Fibroblast of skin of abdomen (primary cell): ENCODE measurements at places on chromosomes 2 and 18.

GRCh38 chr18:57782049-57782448 lies 21.1 kb downstream of the ATP8B1 start:
- DNase-seq: no peak

DNA sequence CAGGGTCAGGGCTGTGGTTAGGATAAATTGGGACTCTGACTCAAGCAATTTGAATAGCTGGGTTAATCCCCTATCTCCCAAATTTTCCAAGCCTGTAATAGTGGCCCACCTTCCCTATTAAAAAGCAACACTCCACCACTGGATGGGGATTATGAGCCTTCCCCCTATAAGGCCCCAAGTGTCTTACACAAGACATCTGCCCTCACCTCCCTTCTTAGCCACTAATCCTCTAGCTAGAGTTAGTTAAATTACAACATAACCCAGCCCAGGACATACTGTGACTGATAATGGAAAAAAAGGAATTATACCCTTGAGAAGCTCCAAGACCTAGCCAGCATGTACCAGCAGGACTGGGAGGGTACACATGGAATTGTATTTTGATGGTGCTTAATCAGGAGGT lies 190.4 kb downstream of the NRP2 start:
- no peak for DNase-seq

- DNase-seq: no peak
Observed at GRCh38 chr18:78980777-78981380, 1.3 kb downstream of the SALL3 start.

GRCh38 chr2:240303896-240304745 lies 131.3 kb upstream of the GPC1 start:
- DNase-seq: no peak

GRCh38 chr2:127637725-127638252 lies 8.2 kb upstream of the GPR17 start:
- peak; percentile 85 for DNase-seq

- no peak for DNase-seq
Observed at GRCh38 chr2:120572226-120572625, 163.4 kb upstream of the GLI2 start.

DNA sequence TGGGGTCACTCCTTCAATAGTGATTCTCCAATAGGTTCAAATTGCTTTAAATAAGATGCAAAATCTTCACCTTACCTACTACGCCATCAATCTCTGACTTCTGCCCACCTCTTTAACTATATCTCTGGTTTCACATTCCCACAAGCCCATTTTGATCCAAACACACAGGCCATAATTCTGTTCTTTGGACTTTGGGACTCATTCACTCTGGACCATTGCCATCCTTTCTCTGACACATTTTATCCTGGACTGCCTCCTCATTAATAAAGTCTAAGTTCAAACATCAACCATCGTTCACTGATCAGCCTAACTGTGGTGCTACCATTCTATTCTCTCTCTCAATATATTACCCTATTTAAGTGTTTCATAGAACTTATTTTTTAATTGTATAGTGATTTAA lies 332.2 kb downstream of the GALNT13 start:
- no peak for DNase-seq

DNA sequence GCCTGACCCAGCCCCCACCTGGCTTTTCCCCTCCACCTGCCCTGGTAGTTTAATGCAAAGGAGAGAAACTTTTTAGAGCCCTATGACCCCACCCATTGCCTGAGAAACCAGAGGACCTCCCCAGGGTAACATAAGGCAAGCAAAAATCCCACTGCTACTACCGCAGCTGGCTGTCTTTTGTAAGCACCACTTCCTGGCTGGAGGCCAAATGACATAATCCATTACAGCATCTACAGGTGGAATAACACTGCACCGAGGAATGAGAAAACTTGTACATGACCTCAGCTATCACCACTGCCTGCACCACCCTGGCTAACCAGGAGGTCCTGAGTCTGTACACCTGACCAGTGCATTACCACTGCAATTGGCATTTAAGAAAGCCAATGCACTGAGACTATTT lies 149.6 kb upstream of the GALNT5 start:
- DNase-seq: no peak

GRCh38 chr2:105473011-105473410 lies 74.2 kb upstream of the FHL2 start:
- DNase-seq: peak; percentile 9

DNA sequence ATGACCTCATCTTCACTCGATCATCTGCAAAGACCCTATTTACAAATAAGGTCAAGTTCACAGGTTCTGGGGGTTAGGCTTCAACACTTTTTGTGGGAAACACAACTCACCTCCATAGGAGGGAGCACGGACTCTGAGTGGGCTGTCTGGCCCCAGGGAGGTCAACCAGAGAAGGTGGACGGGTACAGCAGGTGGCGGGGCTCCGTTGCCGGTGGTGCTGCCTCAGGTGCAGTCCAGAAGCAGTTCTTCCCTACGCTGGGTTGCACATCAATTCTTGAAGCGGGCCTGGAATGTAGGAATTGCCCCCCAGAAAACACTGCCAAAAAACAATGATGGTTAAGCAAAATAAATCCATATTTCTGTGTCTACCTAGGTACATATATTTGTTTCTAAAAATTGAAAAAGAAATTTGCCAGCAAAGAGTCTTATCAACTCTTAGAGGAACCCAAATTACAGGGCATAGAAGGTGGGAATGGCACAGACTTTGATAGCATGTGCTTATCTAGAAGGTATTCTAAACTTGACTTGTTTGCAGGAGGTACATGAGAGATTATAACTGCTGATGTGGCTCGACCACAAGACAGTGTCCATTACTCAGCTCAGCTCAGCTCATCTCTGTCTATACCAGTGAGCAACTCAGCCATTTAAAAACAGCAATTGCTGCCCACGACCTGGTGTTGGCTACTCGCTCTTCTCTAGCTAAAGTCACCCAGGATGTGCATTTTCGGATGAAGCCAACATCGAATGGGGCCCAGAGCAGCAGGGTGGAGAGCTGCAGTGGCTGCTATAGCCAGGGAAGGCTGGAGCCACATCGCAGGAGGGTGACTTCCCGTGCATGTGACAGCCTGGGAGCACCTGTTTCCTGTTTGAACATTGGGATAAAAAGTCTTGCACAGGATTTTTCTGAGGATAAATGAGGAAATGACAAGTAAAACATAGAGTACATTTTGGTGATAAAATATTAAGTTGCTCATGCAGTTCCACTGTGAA lies 128.7 kb downstream of the RNF144A start:
- DNase-seq: no peak

- DNase-seq: no peak
Observed at GRCh38 chr18:23872701-23873550, 141.6 kb upstream of the TTC39C start.

GRCh38 chr2:160293391-160294091 lies 93.5 kb upstream of the ITGB6 start:
- peak; percentile 92 for DNase-seq

- no peak for DNase-seq
Observed at GRCh38 chr2:206387808-206388207, 55.5 kb upstream of the ADAM23 start.

GRCh38 chr2:188766471-188766856 lies 207.7 kb upstream of the COL3A1 start:
- no peak for DNase-seq

- DNase-seq: peak; percentile 97
Observed at GRCh38 chr2:62596061-62596921, 90.3 kb upstream of the TMEM17 start.

- no peak for DNase-seq
Observed at GRCh38 chr2:133253793-133254192, 314.5 kb downstream of the NCKAP5 start.

GRCh38 chr2:196277002-196277401 lies 105.6 kb upstream of the STK17B start:
- DNase-seq: peak; percentile 28

- DNase-seq: no peak
Observed at GRCh38 chr2:208150956-208151355, 5.0 kb upstream of the CRYGB start.

- DNase-seq: peak; percentile 50
Observed at GRCh38 chr18:62555135-62555534, 32.3 kb downstream of the ZCCHC2 start.

DNA sequence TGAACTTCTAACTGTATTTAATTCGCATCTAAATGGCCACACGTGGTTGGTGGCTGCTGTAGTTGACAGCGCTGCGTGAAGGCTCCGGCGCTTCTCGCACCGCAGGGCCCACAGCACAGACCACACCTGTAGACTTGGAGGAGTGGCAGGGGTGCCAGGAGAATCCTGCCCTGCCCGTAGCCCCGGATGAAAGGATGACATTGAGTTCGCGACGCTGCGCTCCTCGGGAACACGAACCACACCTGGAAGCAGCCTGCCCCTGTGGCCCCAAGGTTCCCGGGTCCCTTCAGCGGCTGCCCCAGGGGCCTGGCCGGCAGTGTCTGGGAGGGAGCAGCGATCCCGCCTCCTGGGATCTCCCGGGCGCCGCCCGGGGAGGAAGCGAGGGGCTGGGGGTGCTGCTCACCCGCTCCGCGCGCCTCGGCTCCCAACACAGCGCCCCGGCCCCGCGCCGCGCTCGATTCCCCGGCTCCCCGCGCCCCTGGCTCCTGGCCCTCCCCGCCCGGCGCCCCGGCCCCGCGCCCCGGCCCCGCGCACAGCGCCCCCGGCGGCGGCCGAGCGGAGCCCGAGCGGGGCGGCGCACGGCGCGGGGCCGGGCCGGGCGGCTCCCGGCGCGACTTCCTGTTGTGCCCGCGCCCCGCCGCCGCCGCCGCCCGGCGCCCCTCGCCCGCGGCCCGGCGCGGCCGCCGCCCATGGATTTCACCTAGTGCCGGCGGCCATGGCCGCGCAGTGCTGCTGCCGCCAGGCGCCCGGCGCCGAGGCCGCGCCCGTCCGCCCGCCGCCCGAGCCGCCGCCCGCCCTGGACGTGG lies at the start of gene RNPEPL1:
Gene RNPEPL1, plus strand, starts transcription at position 613 of the 806 bp plus-strand sequence. Its CDS starts 103 bp downstream, at position 716.
- peak; percentile 40 for DNase-seq

GRCh38 chr18:13103366-13103765 lies 112.2 kb downstream of the CEP192 start:
- no peak for DNase-seq

DNA sequence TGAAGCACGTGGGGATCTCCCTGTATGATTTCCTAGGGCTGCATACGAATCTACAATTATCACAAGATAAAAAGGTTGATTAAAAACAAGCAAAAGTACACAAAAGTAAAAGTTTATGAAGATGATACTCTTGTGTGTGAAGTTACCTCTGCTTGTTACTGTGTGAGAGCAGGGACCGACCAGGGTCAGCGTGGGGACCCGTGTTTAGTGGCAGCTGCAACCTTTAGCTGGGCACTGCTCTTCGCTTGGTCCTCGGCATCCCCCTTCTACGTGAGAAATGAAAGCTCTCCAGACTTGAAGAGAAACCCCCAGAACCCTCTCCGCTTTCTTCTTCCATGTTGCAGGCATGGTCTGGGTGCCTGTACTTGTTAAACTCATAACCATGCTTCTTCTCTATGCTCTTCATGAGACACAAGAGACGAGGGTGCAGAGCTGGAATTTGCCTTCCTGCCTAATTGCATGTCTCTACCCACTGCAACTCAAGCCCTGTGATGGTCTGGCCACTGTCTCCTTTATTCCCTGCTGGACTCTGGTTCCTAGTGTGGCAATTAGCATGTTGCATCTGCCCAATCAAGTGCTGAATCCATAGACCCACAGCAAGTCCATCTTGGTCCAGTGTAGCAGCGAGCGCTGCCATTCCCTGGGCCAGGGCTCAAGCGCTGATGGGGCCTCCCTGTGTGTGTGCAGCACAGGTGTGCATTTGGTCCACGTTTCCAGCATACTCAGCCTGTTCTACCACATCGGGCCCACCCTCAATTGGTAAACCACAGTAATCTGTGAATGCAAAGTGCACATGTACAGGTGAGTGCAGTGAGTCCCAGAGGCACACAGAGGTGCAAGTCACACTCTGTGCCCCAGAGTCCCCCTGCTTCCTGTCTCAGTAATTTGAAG lies 88.5 kb downstream of the TWIST2 start:
- DNase-seq: no peak

- DNase-seq: no peak
Observed at GRCh38 chr2:125479143-125479636, 1176.8 kb upstream of the GYPC start.

DNA sequence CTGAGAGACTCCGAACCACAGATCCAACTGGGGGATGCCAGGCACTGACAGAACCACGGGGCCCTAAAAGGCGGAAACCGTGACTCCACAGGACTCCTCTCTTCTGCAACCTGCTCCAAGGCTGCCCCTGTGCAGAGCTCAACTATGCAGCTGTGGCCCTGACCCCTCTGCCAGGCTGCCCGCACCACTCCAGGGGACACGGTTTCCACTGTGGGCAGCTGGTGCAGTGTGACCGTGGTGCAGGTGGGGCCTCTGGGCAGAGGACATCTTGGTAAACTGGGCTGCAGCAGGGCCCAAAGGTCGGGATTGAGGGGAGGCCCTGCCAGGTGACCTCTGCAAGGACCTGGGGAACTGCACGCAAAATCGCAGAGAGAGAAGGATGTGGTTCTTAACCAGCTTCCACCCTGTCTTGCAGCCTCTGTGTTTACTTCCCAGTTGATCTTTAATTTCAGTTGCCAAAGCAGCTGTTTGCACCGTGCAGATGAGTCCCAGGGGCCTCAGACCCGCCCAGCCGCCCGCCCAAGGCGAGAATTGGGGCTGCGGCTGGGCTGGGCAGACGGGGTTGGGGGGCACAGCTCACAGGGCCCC lies 104.6 kb upstream of the CTDP1 start:
- DNase-seq: no peak

DNA sequence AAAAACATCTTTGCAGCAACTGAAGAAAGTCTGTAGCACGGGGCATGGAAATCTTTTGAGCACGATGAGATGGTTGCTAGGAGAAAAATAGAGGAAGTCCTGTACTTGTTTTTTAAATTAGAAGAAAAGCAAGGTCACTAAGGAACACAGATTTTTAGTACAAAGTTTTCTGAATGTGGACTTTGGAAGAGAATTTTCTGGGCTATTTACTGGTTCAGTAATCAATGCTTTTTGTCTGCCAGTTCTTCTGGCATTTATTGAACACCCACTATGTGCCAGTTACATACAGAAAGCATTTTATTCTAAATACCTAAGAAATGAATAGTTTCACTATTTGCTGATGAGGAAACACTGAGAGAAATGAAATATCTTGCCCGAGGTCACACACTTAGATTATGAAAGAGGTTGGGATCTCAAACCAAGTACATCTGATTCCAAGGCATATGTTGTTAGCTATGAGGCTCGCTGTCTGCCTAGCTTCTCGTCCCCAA lies 15.6 kb upstream of the MAP3K20 start:
- DNase-seq: no peak

DNA sequence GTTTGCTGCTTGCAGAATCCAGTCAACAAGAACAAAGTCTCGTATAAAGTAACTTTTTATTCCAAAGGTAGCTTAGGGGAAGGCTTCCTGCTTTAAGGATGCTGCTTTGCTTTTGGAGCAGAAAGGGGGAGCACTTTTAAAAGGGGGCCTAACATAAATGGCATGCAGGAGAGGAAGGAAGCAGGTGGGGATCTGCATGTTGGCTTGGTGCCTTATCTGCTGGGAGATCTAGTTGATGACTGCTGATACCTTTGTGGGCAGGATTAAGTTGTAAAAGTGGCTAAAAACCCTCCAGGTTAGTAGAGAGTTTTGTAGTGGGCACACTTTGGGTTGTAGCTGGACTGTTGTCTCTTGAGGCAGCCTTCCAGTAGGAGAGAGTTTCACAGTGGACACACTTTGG lies 22.5 kb downstream of the UBR3 start:
- no peak for DNase-seq
